ENCODE measurements at places on chromosomes 4 and X.

GRCh38 chr4:142557239-142557801, 288.8 kb downstream of the INPP4B start:
- DNase-seq: no peak

GRCh38 chr4:86967798-86968197, 33.0 kb downstream of the AFF1 start:
- no peak for DNase-seq

DNA sequence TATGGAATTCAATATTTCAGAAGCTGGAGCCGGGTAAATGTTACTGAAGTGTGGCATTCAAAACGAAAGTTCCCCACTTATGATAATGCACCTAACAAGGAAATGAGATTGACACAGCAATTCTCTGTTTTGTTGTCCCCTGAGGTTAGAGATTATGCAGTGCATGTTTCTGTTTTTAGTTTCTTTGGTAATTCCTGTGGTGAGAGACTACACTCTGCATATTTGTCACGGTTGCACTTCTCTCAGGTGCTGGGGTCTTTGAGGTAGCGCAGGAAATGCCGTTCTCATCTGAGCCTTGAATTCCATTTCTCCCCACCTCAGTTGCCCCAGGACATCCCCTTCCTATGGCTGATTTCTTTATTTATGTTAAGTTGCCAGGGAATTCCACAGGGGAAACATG, 15.3 kb upstream of the BEND4 start:
- no peak for DNase-seq

- DNase-seq: no peak
Measured at GRCh38 chr4:142281999-142282398, 564.1 kb downstream of the INPP4B start.

DNA sequence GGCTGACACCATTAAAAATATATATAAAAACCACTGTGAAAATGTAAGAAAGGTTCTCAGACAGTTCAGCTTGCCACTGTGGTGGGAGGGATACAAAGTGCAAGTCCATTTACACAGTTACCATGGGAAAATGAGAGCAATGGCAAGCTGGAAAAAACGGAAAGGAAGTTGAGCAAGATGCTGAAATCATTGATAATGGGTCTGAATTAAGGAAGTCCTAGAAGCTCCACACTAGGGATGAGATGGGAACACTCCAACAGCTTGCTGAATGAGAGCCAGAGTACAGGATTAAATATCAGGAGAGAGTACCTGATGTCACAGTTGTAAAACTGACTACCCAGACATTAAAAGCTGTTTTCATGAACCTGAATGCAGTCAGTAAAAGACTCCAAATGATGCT, 218.6 kb downstream of the PRDM5 start:
- no peak for DNase-seq

DNA sequence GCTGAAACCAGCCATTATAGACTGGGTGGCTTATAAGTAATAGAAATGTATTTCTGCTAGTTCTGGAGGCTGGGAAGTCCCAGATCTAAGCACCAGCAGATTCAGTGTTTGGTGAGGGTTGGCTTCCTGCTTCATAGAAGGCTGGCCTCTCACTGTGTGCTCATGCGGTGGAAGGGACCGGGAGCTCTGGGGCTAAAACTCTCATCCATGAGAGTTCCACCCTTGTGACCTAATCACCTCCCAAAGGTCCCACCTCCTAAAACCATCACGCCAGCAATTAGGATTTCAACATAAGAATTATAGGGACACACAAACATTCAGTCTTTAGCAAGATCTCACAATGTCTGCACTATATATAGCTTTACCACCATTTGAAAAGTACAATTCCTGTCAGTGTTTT, 215.2 kb downstream of the CBR4 start:
- DNase-seq: no peak

DNA sequence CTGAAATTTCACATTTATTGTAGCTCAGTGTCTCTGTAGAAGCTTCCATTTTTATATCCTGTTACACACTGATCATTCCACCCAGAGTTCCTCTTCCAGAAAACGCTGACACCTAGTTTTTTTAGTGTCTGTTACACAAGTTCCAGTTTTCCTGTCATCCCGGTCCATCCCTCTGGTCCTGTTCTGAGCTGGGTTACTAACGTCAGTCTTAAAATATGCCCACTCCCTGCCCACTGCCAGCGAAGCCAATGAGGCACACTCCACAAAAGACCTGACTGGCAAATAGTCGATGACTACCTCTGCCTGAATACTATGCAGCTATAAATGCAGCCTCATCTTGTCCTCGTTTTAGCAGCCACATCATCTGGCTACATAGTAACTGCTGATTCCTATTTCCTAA, 30.9 kb upstream of the DDX3X start:
- no peak for DNase-seq

DNA sequence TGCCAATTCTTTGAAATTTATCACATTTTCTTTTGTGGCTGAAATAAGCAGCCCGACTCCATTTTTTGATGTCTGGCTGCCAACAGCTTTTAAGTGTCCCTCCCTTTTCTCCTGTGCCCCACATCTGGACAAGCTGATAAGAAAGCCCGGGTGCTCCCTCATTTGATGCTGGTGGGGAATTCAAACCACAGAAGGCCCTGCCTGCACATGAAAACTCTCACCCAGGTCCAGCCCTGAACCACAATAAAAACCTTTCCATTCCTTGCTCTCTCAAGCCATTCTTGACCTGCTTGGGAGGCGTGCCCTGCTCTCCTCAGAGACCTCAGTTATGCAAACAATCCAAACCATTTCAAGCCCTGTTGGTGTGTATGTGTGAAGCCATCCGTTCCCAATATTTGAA, 93.9 kb downstream of the FAM53A start:
- no peak for DNase-seq

DNA sequence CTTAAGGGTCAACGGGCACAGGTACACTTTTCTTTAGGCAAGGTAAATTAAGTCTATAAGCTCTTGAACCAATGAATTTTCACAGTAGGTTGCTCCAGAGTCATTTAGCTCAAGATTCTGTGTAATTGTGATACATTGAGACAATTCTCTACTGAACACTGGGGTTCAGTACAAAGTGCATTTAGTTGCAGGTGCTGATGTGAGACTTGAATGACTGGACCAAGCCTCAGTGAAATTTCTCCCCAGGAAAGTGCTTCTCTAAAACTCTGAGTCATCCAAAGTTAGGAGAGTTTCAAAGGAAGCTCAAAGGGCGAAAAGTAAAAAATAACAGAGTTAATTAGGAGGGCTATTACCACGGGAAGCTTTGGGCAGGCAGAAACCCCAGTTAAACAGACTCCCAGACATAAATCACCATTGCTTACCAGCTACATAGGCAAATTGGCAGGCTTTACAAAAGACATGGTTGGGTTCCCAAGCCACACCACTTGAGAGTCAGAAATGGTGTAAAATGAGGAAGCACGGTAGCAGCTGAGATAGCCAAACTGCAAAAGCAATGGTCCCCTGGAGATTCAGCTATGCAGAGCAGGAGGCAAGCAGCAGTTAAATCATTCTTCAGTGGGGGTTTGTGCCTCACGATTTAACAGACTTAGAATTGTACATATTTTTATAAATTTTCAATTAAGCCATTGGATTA, 202.6 kb downstream of the PCDH19 start:
- no peak for DNase-seq

DNA sequence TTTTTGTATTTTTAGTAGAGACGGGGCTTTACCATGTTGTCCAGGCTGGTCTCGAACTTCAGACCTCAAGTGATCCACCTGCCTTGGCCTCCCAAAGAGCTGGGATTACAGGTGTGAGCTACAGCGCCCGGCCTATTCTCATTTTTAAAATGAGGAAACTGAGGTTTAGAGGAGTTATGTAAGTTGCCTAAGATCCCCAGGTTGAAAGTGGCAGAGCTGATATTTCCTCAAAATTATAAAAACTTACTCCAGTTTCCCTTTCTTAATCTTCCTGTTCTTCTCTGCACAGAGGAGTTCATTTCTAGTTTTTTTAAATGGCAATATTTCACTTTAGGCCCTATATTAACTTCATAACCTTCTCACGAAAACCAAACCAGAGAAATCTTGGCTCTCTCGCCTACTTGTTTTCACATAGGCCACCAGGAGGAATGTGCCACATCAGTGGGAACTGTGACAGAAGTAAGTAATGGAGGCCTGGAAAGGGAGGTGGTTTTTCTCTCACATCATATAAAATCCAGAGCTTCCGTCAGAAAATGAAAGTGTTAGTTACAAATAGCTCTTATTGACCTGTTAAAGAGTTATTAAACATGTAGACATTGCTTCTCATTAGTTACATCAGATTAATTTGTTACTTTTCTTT, 16.1 kb upstream of the RS1 start:
- DNase-seq: no peak

DNA sequence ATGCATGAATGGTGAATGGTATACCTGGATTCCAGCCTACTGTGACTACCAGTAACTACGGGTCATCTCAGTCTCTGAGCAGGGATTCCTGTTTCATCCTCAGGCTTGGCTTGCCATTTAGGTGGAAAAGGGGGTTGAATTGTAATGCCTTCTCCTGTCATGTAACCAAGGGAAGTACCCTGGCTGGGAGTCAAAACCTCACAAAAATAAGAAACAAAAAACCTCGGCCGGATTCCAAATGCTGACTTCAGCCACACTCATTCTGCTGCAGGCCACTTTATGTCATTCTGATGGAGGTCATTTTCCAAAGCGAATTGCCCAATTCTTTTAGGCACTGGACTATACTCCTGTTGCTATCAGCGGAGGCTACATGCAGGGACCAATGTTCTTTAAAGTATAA, 324.7 kb downstream of the LDB2 start:
- no peak for DNase-seq

GRCh38 chr4:184356366-184356765, 118.0 kb downstream of the IRF2 start:
- DNase-seq: no peak

DNA sequence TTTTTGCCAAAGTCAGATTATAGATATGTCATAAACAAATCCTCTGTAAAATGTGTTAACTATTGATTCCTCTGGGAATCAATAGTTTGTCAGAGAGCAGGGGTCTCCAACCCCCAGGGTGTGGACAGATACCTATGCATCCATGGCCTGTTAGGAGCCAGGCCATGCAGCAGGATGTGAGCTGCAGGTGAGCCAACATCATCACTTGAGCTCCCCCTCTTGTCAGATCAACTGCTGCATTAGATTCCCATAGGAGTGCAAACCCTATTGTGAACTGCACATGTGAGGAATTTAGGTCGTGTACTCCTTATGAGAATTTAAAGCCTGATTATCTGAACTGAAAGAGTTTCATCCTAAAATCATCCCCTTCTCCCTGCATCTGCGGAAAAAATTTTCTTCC, 1365.4 kb downstream of the ARAP2 start:
- DNase-seq: no peak

DNA sequence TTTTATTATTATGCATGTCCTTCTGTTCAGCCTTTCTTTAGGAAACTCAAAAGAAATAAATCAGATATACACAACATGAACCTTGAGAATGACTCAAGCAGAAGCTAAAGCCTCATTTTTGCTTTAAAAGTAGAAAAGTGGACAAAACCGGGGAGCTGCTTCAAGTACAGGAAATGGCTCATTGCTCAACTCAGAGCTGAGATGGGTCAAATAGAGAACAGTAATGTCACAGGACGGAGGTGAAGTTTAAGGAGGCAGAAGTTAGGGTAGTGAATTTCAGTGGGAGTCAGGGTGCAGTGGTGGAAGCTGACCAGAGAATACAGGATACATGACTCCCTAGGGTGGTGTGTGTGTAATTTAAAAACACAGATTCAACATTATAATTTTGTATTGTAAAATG, 22.2 kb downstream of the PHKA2 start:
- no peak for DNase-seq

DNA sequence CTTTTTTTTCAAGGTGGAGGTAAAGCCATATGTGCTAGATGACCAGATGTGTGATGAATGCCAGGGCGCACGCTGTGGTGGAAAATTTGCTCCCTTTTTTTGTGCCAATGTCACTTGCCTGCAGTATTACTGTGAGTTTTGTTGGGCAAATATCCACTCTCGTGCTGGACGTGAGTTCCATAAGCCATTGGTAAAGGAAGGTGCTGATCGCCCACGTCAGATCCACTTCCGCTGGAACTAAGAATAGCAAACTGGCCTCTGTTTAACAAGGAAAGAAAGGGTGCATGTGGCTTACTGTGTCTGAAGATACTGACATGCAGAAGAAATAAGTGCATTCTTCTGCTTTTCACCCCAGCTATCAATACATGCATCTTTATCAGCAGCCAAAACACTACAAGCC, 63.9 kb downstream of the CPEB2 start:
- DNase-seq: no peak

DNA sequence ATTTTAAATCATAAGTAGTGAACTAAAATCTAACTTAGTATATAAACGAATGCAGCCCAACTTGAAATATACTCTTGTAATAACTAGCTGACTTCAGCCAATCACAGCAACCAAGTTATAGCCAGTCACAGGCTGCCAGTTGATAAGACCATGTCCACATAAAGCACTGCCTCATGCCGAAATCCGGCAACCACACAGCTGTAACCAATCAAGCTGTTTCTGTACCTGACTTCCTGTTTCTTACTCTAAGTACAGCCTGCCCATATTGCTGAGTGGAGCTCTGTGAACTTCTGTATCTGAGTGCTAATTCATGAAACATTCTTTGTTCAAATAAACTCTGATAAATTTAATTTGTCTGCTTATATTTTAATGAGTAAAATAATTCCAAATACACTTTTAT, 805.3 kb upstream of the EPHA5 start:
- DNase-seq: no peak

DNA sequence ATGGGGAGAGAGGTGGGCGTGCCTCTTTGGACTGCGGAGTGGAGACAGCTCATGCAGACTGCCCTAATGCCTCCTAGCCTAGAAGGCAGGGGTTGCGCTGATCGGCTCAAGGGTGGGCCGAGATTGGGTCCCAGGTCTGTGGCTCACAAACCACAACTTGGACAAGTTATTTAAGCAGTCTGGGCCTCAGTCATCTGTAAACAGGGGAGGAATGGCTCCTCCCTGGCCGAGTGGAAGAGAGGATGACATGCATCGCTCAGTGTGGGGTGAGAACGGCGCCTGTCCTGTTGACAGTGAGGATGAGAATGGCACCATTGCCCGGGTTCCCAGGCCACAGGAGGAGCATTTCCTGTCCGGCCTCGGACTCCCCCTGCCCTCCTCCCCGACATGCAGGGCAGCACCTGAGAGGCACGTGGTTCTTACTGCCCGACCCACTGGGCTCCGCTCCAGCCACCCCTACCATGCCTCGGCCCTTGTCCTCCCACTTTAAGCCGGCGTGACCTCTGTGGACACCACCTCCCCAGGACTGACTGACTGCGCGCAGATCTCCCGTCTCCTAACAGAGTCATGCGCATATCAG, 40.3 kb upstream of the GRPEL1 start:
- no peak for DNase-seq
